ENCODE measurements at places on chromosomes 16 and 17. TPM values are rescaled to one million over a fixed set of nuclear protein-coding genes. Genes with fewer than 3 reads are reported as not detected.

TMEM132E gene
- total RNA-seq, result 0.09 TPM

FA2H gene
- total RNA-seq, result 2.0 TPM

CFAP119 gene
- total RNA-seq, result 4.8 TPM

- no peak for DNase-seq
Measured at GRCh38 chr17:51536627-51537026, 276.3 kb downstream of the UTP18 start.

DNA sequence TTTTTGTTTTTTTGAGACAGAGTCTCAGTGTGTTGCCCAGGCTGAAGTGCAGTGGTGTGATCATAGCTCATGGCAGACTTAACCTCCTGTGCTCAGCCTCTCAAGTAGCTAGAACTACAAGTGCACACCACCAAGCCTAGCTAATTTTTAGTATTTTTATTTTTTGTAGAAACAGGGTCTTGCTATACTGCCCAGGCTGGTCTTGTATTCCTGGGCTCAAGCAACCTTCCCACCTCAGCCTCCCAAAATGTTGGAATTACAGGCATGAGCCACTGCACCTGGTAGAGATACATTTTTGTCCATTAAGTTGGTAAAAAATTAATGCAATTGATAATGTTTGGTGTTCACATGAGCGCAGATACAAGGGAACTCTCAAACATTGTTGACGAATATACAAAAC, 22.2 kb upstream of the SRCIN1 start:
- no peak for DNase-seq

GRCh38 chr17:17297217-17297616, 6.0 kb upstream of the NT5M start:
- no peak for DNase-seq

DNA sequence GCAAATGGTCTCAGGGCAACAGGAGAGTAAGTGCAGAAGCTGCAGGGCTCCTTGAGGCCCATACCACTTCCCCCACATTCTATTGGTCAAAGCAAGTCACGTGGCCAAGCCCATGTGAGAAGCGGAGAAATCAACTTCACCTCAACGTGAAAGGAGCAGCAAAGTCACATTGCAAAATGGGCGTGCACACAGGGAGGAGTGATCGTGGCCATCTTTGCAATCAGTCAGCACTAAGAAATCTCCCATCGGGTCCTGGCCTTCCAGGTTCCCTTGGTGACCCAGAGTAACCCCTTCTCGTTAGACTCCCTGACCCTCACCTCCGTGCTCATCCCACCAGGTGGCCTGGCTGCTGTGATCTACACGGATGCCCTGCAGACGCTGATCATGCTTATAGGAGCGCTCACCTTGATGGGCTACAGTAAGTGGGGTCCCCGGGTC, 38.0 kb downstream of the SLC5A11 start:
- DNase-seq, result no peak

- no peak for DNase-seq
Measured at GRCh38 chr16:47247690-47248089, 103.9 kb upstream of the NETO2 start.

DNA sequence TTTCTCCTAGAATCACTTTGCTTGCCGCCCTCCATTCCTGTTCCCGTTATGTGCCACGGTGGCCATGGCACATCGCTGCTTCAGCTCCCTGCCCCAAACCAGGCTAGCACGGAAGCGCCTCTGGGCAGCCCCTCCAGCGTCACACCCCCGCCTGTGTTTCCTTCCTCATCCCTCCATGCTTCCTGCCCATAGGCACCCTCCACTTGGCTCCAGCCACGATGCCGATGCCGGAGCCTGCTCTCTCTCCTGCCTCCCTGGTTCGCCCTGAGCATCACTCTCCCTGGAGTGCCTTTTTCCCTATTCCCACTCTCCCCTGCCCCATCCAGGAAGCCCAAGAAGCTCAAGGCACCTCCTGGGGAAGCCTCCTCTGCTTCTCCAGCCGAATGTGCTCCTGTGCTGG, 3.2 kb upstream of the ARHGAP23 start:
- no peak for DNase-seq

- DNase-seq, result no peak
Measured at GRCh38 chr17:40319651-40320540, 10.9 kb downstream of the RARA start.

DNA sequence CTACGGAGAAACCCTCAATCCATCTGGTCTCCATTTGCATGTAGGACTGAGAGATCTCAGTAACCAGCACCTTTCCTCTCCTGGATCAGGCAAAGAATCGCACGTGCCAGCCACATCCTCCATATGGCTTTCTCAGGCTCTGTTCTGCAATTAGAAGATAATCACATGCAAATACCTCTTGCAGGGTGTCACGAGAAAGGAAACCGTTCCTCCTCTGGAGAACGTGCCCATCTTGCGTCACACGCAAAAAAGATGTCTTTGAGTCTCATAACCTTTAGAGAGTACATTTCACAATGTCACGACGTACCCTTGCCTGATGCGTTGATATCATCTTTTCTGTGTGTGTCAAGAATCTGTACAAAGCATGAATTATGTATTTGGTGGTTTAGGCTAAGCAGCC, 36.2 kb upstream of the DNAH17 start:
- no peak for DNase-seq

- DNase-seq, result peak; percentile 39
Measured at GRCh38 chr16:88685156-88686061, 898 bp downstream of the SNAI3 start.

DNA sequence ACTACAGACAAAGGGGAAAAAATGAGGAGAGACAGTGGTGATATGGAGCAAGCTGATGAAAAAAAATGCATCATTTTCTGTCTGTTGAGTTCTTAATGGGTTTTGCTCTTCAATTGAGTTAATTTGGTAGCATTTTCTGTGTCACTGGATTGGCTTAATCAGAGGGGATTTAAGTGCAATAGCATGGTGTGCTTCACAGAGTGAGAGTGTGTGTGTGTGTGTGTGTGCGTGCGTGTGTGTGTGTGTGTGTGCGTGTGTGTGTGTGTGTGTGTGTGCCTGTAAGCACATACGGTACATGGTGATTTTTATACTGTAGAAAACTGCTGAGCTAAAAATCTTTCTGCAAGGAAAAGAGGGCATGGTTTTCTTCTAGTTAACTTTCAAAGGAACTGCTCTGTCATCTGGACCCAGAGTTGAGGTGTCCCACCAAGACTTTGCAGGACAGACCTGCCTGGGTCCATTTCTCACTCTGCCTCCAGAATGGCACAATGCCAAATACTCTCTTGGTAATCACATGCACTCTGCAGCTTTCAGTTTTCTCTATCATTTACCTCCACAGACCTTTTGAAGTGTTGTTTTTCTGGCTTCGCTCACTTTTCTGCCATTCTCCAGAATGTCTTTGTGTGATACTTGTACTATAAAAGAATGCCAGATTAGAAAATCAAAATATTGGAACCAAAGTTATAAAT, 952.6 kb upstream of the SOX9 start:
- no peak for DNase-seq

GRCh38 chr17:35560703-35561102, at the start of gene SLFN14:
TSS of gene SLFN14 (minus strand) at chr17:35560819. CDS start at chr17:35558062, 2,757 bp downstream.
- DNase-seq, result no peak

- no peak for DNase-seq
Measured at GRCh38 chr17:49515196-49515770, 20.2 kb downstream of the NGFR start.

- DNase-seq, result no peak
Measured at GRCh38 chr16:8251298-8251697, 339.0 kb downstream of the TMEM114 start.

DNA sequence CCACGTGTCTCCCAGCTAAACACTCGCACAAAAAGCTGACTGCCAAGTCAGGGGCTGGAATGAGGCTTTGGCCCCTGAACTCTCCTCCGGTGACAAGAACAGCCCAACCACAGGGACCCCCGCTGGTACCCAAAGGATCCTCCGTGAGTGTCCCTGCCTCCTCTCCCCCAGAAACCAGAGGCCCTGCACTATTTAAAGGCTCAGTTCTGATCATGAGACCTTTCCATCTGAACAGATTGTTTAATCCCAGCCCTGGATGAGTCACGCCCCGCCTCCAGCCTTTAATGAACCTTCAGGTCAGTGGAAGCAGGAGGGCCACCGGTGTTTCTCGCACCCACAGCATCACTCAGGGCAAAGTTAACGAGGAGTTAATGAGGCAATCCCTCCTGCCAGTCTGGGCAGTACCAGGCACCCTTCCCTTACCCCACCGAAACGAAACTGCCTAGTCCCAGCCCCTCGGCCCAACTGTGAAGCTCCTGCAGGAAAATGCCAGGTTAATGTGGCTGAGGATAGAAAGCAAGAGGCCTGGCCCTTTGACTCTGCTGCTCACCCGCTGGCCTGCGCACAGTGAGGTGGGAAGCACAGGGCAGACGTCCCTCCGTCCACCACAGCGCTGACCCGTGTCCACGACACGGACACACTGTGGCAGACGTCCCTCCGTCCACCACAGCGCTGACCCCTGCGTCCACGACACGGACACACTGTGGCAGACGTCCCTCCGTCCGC, 32.4 kb downstream of the TIMM22 start:
- no peak for DNase-seq

DNA sequence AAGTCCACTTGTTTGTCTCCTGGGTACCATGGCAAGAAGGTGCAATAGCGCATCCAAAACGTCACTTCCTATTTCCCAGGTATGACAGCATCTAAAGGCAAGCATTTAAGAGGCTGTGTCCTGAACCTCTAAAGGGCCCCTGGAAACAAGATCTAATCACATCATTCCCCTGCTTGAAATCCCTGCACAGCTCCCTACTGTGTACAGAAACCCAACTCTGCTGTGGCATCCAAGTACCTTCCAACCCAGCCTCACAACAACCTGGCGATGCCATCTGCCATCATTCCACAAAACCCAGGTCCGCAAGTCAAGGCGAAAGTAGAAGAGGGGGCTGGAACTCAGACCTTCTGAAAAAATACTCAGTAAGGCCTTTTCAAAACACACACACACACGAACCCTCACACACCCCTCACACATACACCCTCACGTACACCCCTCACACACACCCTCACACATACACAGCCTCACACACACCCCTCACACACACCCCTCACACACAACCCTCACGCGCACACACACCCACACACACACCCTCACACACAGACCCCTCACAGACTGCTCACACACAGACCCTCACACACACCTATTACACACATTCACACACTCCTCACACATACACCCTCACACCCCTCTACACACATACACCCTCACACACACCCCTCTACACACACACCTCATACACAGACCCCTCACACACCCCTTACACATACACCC, 24.5 kb downstream of the C17orf67 start:
- no peak for DNase-seq

DNA sequence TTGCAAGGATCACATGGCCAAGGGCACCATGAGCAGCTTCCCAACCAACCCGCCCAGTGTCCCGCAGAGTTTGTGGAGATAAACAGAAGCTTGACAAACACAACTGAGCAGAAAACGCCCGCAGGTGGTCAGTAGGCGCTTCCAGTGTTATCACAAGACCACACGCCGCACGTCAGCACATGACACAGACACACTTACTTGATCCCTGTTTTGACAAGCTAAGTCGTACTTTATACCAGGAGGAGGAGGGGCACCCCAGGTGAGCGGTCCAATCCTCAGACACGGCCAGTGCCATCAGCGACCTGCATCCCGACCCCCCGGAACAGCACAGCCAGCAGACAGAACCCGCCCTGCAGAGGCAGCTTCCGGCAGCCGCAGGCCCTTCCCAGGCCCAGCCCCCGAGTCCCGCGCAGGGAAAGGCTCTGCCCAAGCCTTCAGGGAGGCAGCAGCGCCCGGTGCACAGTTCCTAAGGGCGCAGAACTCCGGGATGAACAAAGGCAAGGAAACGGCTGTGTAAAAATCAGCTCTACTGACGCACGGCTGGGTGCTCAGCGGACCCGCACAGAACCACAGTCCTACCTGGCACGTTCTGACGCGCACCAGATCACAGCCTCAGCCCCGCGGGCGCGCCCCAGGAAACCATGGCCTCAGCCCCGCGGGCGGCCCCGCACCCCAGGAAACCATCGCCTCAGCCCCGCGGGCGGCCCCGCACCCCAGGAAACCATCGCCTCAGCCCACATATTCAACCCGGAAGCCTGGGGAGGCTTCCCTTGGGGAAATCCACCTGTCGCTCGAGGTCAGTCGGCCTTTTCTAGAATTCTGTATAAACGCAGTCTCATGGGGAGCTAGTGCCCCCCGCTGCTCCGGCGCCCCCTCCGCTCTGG, 27.8 kb downstream of the AXIN1 start:
- no peak for DNase-seq

DNA sequence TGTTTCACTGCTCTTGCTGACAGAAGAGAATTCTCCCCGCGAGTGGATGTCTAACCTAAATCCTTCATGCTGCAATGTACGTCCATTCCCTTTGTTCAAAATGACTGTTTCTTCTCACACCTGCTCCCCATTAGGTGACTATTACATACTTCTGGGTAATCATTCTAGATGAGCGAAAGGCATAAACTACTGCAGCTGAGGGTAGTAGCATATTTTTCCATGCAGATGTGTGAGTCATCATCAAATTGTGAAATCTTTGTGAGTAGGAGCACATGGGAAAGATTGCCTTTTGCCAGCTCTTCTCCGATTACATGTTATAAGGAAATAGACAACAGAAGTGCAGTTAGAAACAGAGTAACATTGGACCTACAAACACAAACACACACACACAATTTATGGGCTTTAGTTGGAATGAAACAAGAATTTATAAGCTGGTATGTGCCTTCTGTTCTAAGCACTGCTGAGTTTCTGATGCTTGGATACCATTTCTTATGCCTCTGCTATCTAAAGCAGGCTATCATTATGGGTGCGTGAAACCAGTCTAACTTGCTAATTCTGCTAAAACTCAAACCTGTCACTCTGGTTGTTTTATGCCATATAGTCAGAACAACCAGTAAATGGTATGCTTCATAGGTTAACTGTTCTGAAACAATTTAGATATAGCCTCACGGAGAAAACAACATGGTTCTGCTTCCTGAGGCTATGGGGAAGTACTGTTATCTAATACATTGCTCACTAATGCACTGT, 346.9 kb upstream of the PSMD7 start:
- DNase-seq, result no peak
